Skeletal muscle cell (primary cell): ENCODE measurements at places on chromosomes 1 and 21.

GRCh38 chr21:32088471-32088870, 190.4 kb downstream of the MIS18A start:
- DNase-seq: no peak

DNA sequence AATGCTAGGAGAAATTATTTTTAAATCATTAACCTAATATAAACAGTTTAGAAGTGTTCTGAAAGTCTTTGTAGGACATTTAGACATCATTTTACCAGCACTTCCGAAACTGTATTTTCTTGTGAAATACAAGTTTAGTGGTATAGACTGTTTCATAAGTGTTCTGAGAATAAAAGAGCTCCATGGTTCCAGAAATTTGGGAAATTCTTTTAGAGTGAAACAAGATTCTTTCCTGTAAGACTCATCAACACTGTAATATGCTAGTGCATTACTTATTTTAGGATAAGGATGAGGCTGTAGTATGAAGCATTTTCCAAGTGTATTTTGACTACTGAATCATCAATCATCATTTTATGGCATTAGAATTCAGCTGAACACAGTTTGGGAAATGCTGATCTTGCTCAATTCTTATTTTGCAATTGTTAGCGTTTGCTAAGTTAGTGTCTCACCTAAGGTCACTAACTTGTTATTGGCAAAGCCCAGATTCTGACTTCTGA, 73.4 kb downstream of the CEP350 start:
- peak; percentile 69 for DNase-seq

GRCh38 chr1:45243476-45244343, 37.3 kb upstream of the ZSWIM5 start:
- DNase-seq: no peak

DNA sequence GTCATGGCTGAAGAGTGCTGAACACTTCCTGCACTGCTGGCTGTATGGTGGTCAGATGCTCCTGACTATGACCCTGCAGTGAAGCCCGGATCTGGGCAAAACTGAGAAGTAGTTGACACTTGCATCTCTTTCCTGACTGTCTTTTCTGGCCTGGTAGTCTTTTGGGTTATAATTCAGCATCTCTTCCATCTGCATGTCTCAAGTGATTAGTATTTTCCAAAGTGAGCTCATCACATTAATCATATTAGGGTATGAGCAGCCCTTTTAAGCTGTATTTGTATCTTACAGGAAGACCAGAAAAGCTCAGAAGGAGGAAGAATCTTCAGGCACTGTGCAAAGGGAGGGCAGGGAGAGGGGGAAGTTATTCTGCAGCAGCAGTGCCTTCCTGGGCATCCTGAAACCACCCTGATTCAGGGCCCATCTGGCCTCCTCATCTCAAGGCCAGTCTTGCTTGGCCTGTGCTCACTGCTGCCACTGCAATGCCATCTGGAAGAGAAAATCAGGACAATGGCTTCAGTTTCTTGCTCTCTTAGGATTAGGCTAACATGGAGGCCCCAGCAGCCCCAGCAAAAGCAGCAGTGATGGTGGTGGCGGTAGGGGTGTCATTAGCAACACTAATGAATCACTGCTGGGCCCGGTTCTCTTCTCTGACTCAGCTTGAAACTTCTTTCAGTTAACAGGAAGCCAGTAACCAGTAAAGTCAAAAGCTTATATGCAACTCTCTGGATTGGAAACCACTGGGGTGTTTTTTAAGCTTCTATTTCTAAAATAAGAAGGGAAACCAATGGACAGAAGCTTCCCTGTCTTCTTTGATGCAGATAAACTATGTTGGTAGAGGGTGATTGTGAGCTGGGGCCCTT, 63.3 kb upstream of the WDR26 start:
- DNase-seq: peak; percentile 67

DNA sequence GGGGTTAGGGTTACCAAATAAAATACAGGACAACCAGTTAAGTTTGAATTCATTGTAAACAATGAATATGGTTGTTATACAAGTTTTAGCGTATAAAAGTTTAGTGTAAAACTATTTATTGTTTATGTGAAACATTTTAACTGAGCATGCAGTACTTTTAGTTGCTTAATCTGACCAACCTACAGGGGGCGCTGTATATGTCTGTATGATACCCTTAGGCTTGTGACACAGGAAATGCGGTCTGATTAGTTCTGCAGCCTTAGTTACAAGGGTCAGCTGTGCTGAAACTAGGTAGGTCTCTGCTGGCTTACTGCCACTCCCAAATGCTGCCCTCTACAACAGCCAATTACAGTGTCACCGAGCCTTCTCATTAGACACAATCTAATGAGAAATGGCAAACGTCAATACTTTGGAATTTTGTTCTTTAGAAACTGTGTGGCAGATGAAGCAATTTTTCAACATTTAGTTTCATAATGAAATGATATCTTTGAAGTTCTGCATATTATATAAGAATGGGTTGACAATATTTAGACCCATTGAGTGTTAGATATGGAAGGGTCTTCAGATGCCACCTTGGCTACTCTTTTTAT, 56.2 kb downstream of the NTNG1 start:
- DNase-seq: no peak
